ENCODE measurements at places on chromosomes 13 and 19. TPM values are rescaled to one million over a fixed set of nuclear protein-coding genes. Genes with fewer than 3 reads are reported as not detected.

DNA sequence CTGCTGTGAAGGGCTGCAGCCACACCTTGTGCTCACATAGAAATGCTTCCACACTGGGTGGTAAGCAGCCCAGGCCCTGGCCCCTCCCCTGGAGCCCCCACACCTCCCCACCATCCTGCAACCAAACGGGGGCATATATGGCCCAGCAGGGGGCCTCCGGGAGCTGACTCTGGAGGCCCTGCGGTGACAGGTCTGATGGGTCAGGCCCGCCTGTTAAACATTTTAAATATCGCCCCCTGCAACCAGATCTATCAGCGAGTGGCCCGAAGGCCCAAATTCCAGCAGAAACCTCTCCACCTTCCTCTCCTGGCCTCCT, 48.0 kb upstream of the KATNAL1 start:
- no peak for DNase-seq

- no peak for DNase-seq
Observed at GRCh38 chr13:73288596-73288995, 229.8 kb downstream of the KLF5 start.

GRCh38 chr19:34590228-34590627, 86.7 kb downstream of the SCGB2B2 start:
- no peak for DNase-seq

DNA sequence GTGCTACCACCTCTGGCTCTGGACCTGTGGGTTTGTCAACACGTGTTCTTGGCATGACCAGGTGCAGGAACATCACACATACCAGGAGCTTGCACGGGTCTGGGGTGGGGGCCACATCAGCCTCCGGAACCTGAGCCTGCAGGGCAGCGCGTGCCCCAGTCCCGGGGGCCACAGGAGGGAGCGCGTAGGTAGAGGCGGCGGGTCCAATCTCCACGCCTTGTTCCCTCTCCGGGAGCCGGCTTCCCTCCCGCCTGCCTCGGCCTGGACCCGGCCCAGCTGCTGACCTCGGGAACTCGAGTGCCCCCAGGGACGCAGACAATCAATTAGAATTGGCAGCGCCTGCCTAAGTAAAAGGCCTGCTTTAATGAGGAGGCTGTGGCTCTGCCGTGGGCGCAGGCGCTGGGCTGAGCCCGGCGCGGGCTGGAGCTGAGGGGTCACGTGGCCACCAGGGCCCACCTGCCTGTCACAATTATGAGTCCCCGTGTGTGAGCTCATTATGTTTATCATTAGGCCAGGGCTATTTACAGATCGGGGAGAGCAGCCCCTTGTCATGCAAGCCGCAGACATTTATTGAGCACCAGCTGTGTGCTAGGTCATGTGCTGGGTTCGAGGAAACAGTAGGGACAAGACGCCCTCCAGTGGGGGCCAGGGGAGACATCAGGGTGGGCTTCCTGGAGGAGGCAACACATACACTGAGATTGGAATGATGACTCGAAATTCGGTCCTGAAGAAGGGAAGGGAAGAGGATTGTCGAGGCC, 32.2 kb upstream of the TNFAIP8L1 start:
- DNase-seq: peak; percentile 75

DNA sequence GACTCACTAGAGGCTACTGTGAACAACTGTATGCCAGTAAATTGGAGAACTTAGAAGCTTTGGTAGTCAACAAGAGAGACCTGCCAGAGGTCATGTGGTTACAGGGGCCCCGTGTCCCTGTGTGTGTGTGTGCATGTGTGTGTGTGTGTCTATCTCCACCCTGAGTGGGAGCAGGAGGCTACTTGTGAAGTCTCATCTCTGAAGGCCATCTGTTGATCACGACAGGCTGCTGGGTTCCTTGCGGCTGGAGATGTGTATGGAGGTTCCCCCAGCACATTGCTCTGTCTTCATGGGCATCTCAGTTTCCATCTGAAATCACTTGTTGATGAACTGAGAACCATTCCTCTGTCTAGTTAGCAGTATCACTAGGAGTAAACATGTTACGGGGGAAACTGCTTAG, 58.2 kb upstream of the TEX29 start:
- DNase-seq: no peak

- DNase-seq: no peak
Observed at GRCh38 chr19:43462785-43463380, 2.5 kb downstream of the LYPD3 start.

GRCh38 chr13:77729502-77730221, 32.2 kb downstream of the SLAIN1 start:
- no peak for DNase-seq

- DNase-seq: peak; percentile 89
Observed at GRCh38 chr19:1248786-1249297, 459 bp downstream of the MIDN start.

GRCh38 chr19:8973501-8974091, 36.6 kb downstream of the MUC16 start:
- no peak for DNase-seq

- peak; percentile 41 for DNase-seq
Observed at GRCh38 chr13:99307648-99308339, 595 bp upstream of the GPR183 start.

- no peak for DNase-seq
Observed at GRCh38 chr13:109586509-109587346, 199.7 kb downstream of the IRS2 start.

DNA sequence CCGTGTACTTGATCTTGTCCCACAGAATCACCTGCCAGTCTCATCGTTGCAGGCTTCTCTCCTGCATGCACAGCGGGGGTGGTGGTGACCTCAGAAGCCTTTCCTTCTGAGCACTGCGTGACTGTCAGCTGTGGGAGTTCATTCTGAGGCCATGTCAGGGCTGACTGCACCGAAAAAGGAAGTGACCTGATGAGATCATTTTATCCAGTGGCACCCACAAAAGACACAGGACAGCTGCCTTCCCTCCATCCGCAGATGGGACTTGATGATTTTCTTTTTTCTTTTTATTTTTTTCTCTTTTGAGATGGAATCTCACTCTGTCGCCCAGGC, 89.7 kb downstream of the RAB20 start:
- no peak for DNase-seq

DNA sequence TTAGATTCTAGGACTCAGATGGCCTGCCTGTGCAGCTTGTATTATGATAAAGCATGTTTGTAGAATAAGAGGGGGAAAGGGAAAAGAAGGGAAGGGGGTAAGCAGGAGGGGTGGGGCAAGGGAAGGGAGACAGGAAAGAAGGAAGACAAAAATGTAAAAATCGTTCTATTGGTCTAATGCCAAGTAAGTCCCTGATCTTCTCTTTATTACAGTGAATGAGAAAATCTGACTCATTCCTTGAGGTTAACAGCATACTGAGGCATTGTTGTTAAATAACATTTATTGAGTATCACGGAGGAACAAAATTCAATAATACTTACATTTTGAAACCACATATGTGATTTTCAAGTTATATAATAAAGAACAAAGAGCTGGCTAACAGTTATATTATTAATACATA, 1534.7 kb downstream of the OLFM4 start:
- DNase-seq: no peak

- no peak for DNase-seq
Observed at GRCh38 chr13:99250982-99251825, 7.0 kb downstream of the GPR18 start.

GRCh38 chr19:33310606-33311325, 8.4 kb upstream of the CEBPA start:
- no peak for DNase-seq

DNA sequence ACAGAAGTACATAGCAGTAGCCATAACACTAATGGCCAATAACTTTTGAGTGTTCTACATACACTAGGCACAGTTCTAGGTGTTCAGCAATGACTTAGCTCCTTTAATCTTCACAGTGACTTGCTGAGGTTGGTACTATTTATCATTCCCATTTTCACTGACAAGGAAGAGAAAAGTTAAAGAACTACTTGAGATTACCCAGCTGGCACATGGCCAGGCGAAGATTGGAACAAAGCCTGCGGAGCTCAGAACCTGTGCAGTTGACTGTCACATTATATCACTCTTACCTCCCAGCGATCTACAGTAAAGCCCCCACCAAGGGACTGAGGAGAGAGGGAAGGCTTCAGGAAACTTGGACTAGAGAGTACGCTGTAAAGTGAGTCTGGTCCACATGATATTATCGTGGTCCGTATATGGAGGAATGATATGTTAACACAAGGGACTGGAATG, 42.4 kb upstream of the WDFY2 start:
- no peak for DNase-seq

GRCh38 chr19:38583219-38583984, 34.4 kb downstream of the MAP4K1 start:
- no peak for DNase-seq

- no peak for DNase-seq
Observed at GRCh38 chr13:46593398-46593797, 40.4 kb downstream of the LRCH1 start.

Gene KLK4
- not detected for polyA plus RNA-seq

Gene SIGLEC8
- not detected for polyA plus RNA-seq

Gene KLHL1
- polyA plus RNA-seq: not detected

Gene ZNF583
- 3.3 TPM for polyA plus RNA-seq

Gene C1QTNF9B
- 3.1 TPM for polyA plus RNA-seq

Measured in heart left ventricle (tissue), 16 donors.